Dermis microvascular lymphatic vessel endothelial cell (primary cell): ENCODE measurements at places on chromosomes 2 and 18. TPM values are rescaled to one million over a fixed set of nuclear protein-coding genes. Genes with fewer than 3 reads are reported as not detected.

POTEC gene
- total RNA-seq, result not detected in 2 replicates

WDPCP gene
- 3.5 and 5.7 TPM in 2 replicates for total RNA-seq

LGALSL gene
- 2.3 and 3.8 TPM in 2 replicates for total RNA-seq

DSC1 gene
- not detected in 2 replicates for total RNA-seq

IAH1 gene
- total RNA-seq, result 37.0 and 38.3 TPM in 2 replicates

C2orf66 gene
- under 0.01 and 0.13 TPM in 2 replicates for total RNA-seq
